ENCODE measurements at places on chromosomes 1 and 21.

DNA sequence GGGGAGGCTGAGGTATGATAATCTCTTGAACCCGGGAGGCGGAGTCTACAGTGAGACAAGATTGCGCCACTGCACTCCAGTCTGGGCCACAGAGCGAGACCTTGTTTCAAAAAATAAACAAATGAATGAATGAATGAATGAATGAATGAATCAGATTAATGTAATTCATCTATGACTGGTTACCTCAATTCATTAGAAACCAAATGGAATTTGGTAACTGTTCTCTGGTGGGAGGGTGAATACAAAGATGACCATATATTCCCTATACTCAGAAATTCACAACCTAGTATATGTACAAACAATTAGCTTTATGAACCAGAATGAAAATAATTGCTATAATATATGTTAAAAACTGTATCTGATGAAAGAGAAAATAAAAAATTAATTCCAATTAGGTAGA, 80.9 kb downstream of the FAF1 start:
- no peak for DNase-seq

DNA sequence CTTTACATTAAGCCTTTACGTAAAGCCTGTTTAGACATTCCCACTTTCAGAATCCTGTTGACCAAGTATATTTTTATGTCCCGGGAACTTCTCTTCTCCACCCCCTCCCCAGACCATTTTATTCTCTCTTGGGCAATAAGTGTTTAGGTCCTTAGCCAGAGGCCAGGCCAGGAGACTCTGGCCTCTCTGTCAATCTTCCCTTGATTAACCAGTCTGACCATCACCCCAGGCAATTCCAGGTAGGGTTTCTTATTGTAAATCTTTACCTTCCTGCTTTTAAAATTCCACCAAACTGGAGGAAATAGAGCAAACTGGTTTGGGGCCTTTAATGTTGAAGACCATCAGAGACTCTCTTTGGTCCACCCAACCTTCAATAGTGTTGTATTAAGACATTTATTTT, 12.2 kb upstream of the IFI6 start:
- DNase-seq, result no peak

GRCh38 chr21:45430521-45431501, 25.8 kb downstream of the COL18A1 start:
- DNase-seq, result no peak

- no peak for DNase-seq
These were observed 226.2 kb downstream of the AJAP1 start for GRCh38 chr1:4880626-4881025.
